ENCODE measurements at places on chromosomes 16 and 17.

- no peak for DNase-seq
Measured at GRCh38 chr16:50834701-50835100, 92.8 kb downstream of the CYLD start.

DNA sequence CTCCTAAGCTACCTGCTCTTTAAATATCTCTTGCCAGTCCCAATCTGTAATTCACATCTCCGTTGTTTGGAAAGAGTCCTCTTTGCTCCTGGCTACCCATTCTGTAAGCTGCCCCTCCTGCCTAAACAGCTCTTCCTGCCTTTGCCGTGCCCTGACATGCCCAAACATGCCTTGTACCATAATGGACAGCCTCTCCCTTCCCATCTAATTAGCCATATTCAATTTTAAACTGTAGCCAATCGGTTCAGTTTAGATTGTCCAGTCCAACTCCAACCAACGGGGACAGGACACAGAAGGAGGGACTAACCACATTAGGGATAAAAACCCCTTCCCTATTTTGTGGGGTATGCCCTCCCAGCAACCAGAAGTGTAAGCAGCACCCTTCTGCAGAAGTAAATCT, 30.6 kb upstream of the CLEC3A start:
- no peak for DNase-seq

DNA sequence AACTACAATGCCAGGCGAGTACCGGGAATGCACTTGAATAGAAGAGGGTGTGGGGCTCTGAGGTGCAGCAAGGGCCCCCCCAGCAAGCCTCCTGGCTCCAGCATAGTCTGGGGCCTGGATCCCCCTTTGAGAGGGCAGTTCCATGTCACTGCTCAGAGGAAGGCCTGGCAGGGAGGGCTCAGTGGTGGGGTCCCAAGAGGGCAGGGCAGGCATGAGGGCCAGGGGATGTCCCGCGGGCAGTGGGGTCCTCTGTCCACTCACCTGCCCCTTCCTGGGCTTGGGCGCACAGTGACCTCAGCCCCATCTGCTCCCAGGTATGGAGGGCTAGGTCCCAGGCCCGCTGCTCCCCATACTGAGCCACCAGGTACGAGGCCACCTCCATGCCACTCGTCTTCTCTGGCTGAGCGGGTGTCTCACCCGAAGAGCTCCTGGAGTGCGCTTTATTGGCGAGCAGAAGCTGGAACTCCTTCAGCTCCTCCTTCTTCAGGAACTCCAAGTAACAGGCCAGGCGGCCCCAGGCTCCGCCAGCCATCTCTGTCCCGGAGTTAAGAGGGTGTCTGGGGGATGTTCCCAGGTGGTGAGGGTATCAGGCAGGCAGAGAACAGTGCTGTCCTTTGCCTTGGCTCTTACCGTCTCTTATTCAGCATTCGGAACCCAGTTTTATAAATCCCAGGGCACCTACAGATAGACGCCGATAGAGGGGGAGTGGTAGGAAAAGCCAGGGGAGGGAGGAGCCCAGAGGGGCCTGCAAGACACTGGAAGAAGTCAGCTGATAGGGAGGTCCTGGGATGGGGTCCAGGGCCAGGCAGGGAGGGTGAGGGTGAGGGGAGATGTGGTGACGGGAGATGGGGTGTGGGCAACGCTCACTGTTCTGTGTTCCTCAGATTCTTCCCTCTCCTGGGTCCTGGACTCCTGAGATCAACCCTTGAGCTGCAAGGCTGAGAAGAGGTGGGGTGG, 605 bp downstream of the NLRP1 start:
- no peak for DNase-seq

- no peak for DNase-seq
Measured at GRCh38 chr16:69301861-69302260, 9.3 kb upstream of the VPS4A start.

GRCh38 chr17:49235896-49236295, 5.3 kb upstream of the PHOSPHO1 start:
- no peak for DNase-seq

GRCh38 chr17:42106009-42106408, 6.5 kb downstream of the DHX58 start:
- DNase-seq, result no peak

DNA sequence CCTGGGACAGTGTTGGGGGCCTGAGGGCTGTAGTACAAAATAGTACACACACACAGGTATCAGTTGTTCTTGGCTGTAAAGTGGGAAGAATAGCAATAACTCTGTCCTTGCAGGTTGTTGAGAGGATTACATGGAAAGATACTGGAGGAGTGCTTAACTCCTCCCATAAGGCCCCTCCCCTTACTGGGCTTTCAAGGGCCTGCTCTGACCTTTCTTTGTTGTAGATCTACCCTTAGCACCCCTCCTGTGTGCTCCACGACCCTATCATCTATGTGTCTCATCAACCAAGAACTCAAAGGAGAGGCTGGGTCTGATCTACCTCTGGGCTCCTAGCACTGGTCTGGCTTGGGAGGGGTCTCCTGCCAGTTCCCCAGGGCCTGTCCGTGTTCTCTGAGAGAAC, 8.3 kb upstream of the EDC4 start:
- DNase-seq, result no peak

DNA sequence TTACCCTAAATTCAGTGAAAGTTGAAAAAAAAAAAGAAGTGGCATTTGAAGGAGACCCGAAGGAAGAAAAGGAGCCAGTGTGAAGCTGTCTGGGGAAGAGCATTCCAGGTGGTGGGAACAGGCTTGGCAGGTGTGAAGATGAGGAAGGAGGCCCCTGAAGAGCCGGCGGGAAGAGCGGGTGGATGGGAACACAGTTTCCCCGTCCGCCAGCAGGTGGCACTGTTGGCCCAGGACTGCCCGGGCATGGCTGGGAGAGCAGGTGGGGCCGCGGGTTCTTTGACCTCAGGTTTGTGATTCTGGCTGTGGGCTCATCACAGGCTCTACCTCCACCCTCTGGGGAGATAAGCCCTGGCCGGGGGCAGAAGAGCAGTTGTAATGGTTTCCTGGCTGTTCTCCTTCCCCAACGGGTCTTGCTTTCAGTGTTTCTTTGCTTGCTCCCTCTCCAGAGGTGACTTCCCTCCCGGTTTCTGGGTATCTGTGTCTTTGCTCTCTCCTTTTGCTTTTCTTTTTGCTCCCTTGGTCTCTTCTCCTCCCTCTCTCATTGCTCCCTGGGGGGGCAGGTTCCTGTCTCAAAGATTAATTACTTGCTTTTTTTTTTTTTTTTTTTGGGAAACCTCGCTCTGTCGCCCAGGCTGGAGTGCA, 32.3 kb downstream of the RAP1GAP2 start:
- DNase-seq, result peak; percentile 68

GRCh38 chr17:3447625-3448024, 14.0 kb upstream of the OR1E2 start:
- no peak for DNase-seq

- DNase-seq, result no peak
Measured at GRCh38 chr16:49410226-49410625, 36.6 kb downstream of the C16orf78 start.

- DNase-seq, result no peak
Measured at GRCh38 chr16:25006504-25007056, 8.6 kb downstream of the ARHGAP17 start.

GRCh38 chr17:82981141-82981730, 98.2 kb upstream of the METRNL start:
- DNase-seq, result no peak

GRCh38 chr17:7967751-7968150, 34.7 kb upstream of the GUCY2D start:
- no peak for DNase-seq

DNA sequence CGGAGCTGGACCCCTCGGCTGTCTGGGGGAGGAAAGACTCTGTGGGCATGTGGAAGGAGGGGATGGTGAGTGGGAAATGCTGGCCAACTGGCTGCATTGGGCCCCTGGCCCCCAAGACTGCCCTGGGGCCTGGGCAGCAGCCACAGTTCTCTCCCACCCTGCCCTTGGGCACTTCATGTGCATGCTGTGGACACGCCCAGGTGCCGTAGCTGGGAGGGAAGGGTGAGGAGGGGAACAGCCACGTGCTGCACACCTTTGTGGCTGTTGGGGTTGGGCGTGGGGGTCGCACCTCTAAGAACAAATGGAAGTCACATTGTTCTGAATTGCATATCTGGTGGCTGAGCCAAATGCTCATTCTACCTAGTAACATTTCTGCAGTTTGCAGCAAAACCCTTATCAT, 11.9 kb upstream of the ZNHIT3 start:
- DNase-seq, result no peak

- no peak for DNase-seq
Measured at GRCh38 chr16:10878328-10878643, 1.3 kb downstream of the CIITA start.

GRCh38 chr17:57536289-57536688, 208.8 kb downstream of the CCDC182 start:
- no peak for DNase-seq

DNA sequence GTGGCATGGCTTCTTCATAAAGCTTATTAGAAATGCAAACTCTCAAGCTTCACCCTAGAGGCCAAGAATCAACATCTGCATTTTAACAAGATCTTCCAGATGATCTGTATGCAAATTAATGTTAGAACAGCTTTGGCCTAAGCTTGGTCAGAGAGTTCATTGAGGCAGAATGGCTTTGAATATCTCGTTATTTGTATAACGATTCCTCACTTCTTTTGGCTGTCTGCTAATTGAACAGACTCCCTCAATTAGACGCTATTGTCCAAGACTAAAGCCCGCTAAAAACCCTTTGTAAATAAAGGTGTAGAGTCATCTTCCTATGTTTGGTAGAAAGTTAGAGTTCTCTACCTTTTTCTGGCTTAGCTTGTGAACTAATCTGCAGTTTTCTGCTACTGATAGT, 1453.7 kb downstream of the CDH8 start:
- DNase-seq, result no peak

GRCh38 chr16:11129378-11129781, 126.6 kb downstream of the SOCS1 start:
- no peak for DNase-seq

GRCh38 chr16:13120557-13120956, 219.2 kb downstream of the SHISA9 start:
- no peak for DNase-seq

- DNase-seq, result no peak
Measured at GRCh38 chr16:11828696-11829095, 22.6 kb downstream of the RSL1D1 start.

- no peak for DNase-seq
Measured at GRCh38 chr16:51049276-51049675, 101.8 kb downstream of the SALL1 start.

DNA sequence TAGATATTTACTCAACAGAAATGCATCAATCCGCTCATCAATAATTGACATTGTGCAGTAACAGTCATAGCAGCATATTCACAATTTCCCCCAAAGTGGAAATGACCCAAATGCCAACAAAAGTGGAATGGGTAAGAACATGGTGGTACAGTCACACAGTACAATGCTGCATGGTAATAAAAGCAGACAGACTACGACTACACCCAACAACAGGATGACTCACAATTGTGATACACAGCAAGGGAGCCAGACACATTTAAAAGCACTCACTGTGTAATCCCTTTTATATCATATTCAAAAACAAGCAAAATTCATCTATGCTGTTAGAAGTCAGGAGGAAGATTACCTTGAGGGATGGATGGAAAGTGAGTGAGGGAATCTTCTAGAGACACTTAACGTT, 76.5 kb upstream of the NUDT7 start:
- DNase-seq, result no peak

DNA sequence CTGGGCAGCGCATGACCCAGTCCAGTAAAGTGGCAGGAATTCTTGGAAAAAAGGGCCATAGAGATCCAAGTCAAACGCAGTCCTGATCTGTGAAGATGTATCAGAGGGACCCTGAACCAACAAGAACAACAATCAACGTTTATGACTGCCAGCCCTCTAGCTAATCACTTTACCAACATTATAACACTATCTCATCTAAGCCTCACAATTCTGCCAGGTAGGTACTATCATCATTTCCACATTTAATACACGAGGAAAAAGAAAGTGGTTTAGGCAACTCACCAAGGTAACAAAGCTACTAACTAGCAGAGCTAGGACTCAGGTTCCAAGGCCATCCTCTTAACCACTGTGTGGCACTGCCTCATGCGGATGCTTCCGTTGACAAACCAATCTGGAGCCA, 28.1 kb downstream of the TEX2 start:
- DNase-seq, result no peak

- no peak for DNase-seq
Measured at GRCh38 chr16:77555126-77555525, 120.3 kb upstream of the ADAMTS18 start.

DNA sequence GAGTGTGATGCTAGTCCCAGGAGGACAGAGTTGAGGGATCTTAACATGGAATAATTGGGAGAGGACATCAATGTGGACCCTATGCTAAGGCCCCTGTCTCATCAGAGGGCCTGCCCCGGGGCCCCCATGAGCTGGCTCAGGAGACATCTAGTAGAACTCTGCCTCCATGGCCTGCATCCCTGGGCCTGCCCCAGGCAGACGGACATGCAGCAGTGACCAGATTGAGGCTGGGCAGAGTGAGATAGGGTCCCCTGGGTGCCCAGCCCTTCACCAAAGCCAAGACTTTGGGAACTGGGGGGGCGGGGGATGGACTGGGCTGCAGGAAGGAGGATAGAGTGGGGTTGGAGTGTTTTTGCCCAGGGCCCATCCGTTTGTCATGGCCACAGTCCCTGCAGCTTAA, 115.2 kb downstream of the CCDC182 start:
- DNase-seq, result no peak
